Left lung (tissue), 14 donors: ENCODE measurements at places on chromosomes 1 and 21. TPM values are rescaled to one million over a fixed set of nuclear protein-coding genes. Genes with fewer than 3 reads are reported as not detected.

GRCh38 chr1:79648126-79648525 is 641.6 kb upstream of the ADGRL4 start:
- no peak for DNase-seq

- no peak for DNase-seq
These were observed 5.6 kb downstream of the RUNX1 start for GRCh38 chr21:35043549-35043948.

Gene ADAMTSL4
- 18.9 TPM for polyA plus RNA-seq

Gene TMEM35B
- polyA plus RNA-seq = 28.1 TPM

DNA sequence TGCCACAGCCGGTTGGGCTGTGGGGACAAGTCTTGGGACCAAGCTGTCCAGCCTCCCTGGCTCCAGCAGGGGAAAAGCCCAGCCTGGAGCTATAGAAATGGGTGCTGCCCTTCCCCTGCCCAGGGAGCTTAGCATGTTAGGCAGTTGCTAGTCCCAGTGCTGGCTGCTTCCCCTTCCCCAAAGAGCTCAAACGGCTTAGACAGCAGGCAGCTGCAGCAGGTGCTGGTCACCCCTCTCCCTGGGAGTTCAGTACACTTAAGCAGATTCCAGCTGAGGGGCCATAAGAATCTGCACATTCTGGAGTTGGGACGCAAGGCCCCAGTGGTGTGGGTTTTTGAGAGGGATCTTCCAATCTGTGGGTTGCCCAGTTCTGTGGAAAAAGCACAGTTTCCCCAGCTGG is 11.1 kb upstream of the REG4 start:
- no peak for DNase-seq
